RPMI8226 (cell line): ENCODE measurements at places on chromosomes 7 and 10.

- DNase-seq, result no peak
These were observed 540.6 kb downstream of the ZWINT start for GRCh38 chr10:55820478-55820877.

DNA sequence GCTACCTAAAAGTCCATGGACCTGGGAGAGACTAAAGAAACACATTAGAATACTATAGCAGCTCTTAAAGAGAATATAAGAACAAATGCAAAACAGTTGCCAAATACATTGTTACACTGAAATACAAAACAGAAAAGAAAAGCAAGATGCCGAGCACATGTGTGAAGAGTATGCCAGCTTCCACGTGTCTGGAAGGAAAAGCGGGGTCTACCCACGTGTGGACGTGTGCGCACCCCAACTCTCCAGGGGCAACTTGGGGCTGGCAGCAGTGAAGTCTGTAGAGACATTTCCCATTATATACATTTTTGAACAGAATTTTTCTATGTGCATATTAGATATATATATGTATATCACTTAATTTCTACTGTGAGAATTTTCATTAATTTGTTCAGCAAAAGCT lies 6.2 kb downstream of the VIPR2 start:
- DNase-seq, result no peak

- DNase-seq, result no peak
These were observed 164.7 kb downstream of the ACTR3B start for GRCh38 chr7:152924238-152924637.

DNA sequence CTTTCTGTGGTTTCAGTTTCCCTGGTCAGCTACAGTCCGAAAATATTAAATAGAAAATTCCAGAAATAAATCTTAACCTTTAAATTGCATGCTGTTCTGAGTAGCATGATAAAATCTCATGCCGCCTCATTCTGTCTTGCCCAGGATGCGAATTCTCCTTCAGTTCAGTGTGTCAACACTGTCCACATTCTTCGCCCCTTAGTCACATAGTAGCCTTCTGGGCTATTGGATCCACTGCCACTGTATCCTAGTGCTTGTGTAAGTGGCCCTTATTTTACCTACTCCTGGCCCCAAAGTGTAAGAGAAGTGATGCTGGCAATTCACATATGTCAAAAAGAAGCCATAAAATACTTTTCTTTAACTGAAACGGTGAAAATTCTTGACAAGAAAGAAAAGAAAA lies 129.6 kb downstream of the ZWINT start:
- DNase-seq, result no peak

DNA sequence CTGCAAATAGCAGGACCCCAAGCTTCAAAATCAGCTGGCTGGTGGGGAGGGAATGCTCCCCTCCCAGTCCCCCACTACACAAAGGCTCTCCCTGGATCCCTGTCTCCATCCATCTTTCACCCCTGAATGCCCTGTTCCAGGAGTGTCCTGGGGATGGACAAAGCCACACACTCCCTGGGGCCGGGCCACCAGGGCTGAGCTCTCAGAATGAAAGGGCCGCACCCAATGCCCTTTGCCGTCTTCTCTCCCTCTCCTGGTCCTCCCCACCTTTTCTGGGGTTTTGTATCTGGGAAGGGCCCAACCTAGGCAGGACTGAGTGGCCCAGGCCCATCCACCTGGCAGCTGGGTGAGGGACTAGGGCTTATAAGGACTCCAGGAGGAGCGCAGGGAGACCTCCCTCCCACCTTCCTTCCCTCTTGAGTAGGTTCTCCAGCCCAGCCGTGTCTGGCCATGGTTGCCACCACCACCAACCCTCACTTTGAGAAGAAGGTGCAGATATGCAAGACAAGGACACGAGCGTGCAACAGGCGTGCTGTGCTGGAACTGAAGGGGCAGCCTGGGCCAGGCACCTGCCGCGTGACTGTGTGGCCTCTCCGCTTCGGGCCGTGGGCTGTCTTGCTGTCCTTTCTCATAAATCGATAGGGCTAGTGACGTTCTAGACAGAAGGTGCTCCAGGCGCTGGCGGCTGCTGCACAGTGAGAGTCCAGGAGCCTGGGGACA lies 157.1 kb downstream of the TCERG1L start:
- DNase-seq, result no peak

DNA sequence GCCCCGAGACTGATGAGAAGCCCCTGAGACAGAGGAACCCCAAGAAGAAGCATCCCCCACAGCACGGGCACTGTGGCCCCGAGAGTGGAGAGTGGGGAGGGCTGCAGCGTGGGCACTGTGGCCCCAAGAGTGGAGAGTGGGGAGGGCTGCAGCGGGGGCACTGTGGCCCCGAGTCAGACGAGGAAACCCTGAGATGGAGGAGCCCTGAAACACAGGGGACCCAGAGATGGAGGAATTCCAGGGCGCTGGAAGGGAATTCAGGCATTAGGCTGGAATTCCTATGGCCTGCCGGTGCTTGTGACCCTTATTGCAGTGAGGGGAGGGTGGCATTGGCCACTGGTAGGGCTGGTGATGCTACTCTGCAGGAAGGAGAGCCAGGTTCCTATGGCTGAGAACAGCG lies 168.6 kb upstream of the SHH start:
- no peak for DNase-seq

DNA sequence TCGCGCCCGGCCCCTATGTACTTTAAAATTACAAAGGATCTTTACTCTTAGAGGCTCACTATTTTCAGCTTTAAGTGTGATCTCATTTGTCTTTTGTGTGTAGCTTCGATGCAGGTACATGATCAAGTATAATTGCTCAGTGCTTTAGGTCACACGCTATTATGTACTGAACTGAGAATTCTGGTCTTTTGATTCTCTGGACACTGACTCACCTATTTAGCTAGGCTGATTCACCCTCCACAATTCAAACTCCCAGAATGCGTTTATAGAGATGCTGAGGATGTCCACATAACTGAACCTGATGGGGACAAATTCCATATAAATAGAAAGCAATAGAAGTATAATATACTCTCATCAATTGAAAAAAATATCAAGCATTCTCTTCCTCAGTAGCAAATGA lies 57.8 kb downstream of the PRKCQ start:
- no peak for DNase-seq

DNA sequence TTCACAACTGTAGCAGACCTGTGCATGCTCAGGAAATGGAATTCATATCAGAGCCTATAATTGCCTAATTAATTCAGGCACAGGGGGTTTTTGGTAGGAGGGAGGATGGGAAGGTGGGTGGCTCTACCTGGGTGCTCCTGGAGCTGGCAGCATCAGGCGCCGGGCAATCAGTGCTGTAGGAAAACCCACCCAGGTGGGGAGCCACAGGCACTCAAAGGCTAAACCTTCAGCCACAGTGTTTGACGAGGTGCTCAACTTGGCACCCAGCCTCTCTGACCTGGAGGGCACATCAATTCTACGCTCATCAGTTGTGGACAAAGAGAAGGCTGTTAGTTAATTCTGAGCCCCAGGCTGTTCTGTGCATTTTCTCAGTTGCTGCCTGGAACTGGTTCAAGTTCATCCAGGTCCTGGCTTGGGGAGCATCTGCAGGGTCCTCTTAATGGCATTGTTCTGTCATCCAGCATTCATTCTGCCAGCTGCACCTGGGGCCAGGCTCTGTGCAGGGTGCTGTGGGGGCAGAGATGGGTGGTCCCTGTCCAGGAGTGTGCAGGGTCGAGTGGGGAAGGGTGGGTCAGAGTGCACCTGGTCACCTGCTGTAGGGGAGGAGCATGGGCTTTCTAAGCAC lies 54.1 kb upstream of the NPTX2 start:
- DNase-seq, result no peak

GRCh38 chr7:24715661-24716479 lies 41.4 kb downstream of the GSDME start:
- DNase-seq, result no peak

GRCh38 chr10:120945801-120946302 lies 94.7 kb downstream of the WDR11 start:
- DNase-seq, result no peak

- DNase-seq, result no peak
These were observed 492.2 kb downstream of the CCSER2 start for GRCh38 chr10:84820596-84820995.

DNA sequence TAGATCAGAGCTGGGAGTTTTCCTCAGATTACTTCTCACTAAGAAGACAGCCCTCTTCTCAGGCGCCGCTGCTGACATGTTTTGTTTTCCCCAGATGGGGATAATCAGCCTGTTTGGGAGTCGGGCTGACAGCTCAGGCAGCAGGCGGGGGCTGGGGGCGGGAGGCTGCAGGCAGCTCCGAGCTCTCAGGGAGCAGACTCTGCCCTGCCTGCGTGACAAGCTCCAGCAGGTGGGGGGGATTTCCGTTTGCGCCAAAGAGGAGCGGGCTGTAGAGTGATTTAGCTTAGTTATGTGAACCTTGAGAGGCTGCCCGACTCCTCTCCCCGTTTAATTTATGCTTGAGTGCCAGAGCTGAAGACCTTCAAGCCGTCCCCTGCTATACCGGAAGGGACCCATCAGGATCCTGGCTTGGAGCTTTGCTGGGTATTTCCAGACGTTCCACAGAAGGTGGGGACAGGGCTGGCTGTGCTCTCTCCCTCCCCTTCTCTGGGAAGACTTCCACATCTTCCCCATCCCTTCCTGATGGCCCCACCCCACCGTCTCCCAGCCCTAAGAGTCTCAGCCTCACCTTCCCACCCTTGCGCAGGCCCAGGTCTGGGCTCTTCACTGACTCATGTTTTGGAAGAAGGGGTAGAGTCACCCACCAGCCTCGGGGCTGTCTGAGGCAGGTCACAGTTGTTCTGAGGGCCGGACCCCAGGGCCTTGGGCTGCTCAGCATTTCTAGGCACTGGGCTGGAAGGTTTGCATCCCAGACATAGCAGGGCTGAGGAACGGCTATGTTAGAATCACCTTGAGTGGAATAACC lies 24.7 kb upstream of the ADCYAP1R1 start:
- no peak for DNase-seq

- DNase-seq, result no peak
These were observed 12.4 kb downstream of the GNAT3 start for GRCh38 chr7:80499350-80499953.

DNA sequence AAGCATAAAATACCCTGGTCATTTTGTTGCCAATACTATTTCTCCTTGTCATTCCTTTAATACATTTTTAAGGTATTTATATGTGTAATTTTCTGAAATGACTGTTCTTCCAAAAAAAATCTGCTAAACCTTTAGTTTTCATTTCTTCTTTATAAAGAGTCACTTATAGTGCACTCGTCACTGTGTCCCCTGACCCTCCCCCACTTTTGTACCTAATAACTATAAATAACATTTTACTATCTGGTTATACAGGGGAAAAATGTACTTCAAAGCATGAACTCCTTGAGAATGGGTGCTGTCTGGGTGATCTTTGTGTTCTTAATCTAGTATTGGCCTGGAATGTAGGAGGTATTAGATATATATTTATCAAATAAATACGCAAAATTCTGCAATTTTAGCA lies 31.1 kb downstream of the RTKN2 start:
- DNase-seq, result no peak

DNA sequence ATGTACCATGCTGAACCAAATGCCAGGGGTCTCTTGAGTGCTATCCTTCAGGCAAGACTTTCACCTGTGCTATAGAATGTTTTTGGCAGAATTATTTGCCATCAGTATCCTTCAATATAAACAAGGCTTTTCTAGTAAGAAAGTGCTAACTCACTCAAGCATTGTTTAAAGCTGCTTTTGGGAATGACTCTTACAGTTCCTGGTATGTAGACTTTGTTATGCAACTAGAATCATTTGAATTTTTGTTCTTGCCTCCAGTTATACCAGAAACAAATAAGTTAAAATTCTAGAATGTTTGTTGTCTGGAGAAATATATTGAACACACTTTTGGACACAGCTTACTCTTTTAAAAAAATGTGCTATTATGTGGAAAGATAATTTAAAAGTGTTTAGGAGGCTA lies 39.5 kb upstream of the RTKN2 start:
- no peak for DNase-seq

- no peak for DNase-seq
These were observed 482.6 kb downstream of the DNAJB6 start for GRCh38 chr7:157819455-157819807.

DNA sequence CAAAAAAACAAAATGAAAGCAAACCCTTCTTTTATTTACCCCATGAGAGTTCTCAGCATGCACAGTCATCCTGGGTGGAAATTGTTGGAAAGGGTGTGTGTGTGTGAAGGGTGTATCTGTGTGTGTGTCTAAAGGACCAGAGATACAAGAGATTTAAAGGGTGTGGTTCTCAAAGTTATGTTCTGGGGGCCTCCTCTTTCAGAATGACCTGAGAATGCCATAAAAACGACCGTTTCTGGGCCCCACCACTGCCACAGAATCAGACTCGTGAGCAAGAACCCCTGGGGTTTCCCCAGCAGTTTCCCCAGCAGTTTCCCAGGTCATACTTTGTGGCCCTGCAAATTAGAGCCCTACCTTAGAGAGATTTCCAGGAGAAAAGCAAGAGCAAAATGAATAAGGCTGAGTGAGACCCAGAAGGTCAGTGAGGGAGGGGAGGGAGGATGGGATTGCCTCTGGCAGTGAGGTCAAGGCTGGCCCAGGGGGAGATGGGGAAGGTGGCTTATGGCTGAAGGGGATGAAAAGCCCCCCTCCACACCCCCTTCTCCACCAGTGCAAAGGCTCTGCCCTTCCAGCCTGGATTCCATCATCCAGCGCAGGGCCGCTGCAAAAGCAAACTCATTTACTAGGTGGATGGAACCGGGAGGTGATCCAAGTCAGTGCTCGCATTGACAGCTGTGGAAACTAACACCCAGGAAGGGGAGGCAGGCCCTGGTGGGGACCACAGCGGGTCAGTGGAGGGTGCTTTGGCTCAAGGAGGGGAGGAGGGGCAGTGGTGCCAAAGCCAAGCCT lies 10.2 kb downstream of the PYROXD2 start:
- DNase-seq, result no peak
